ENCODE measurements at places on chromosomes 4 and X.

DNA sequence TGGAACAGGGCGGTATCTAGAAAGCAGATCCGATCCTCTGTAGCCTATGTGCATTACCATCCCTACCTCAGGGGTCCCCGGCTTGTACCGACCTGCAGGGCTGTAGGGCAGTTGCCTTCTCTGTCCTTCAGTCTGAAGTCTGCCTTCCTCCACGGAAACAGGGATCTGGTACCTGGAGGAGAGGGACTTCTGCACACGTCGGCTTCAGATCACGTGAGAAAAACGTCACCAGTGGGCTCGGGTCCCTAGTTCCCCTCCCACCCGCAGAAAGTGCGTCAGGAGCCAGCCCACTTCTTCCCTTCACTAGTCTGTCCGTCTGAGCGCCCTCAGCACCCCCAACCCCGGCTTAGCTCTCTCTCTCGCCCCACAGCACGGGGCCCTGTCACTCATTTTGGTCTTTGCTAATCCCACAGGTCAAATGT lies at the start of gene TCEAL5:
TCEAL5 (minus strand) TSS at position 170 of the 422 bp plus-strand sequence. CDS start 2,187 bp downstream, outside the sequence.
- peak; percentile 24 for DNase-seq

DNA sequence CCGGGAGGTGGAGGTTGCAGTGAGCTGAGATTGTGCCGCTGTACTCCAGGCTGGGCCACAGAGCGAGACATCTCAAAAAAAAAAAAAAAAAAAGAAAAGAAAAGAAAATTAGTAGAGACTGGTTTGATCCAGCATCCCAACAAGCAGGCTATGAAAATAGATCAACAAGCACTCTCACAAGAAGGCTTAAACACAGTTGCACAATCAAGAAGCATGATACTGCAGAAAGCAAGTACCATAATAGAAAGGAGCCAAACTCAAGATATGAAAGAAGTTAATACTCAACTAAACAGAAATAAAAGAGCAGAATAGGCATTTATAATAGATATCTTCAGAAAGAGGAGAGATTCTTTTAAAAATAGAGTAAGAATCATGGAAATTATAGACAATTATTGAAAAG lies 10.6 kb downstream of the TLR6 start:
- no peak for DNase-seq

- no peak for DNase-seq
Measured at GRCh38 chr4:182174979-182175378, 68.2 kb upstream of the TENM3 start.

DNA sequence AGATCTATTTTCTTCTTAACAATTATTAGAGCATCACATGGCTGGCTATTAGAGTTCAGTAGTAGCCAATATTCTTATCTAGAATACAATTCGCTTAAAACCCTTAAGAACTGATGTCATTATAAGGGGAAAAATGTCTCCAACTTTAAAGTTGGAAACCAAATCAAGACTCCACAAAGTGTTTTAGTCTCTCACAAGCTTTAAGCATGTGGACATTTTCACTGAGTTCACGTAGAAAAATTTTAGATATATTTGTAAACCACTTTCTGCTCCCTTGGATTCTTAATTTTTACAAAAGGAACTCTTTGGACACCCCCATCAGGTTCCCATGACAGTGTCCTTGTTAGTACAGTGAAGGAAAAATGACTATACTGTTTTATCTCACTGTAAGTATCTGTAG lies 123.9 kb upstream of the NAP1L5 start:
- DNase-seq: no peak

DNA sequence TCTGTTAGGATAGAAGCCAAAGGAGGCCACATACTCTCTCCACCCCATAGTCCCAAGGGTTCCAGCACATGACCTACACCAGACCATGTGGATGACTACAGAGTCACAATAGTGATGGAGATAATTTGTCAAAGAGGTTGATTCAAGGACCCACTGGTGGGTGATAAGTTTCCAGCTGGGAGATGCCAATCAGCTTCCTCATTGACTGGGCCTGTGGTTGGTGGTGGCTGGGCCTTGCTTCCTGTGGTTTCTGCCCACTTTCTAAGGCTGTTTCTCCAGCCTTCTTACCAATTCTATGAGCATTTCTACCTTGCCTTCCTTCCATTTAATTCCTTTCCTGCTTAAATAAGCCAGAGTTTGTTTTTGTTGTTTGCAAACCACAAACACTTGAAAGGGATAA lies 95.5 kb upstream of the CPEB2 start:
- DNase-seq: no peak

DNA sequence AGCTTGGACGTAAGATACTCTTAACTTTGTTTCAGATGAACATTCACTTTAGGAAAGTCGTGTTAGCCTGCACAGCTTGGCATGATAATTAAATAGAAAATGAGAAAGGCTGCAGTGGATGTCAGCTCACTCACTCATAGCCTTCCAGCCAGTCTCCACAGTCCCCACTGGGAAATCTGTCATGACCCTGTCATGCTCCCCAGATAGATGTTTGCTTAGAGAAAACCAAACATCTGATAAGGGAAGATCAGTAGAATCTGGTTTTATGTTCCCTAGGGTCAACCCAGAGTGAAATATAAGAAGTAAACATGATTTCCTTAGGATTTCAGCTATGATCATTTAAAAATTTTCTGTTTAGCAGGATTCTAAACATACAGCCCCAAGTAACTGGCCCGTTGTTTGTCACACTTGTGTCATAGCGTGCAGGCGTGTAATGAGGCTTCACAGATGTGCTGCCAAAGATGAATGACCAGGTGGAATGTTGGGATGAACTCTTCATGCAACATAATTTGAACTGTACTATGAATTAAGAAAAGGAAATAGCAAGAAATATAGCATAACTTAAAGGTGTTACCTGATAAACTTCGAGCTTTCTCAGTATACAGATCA lies 180.1 kb downstream of the BANK1 start:
- DNase-seq: no peak

- no peak for DNase-seq
Measured at GRCh38 chr4:62135565-62136156, 935.5 kb downstream of the ADGRL3 start.

GRCh38 chr4:129358571-129358970 lies 262.6 kb downstream of the C4orf33 start:
- no peak for DNase-seq

DNA sequence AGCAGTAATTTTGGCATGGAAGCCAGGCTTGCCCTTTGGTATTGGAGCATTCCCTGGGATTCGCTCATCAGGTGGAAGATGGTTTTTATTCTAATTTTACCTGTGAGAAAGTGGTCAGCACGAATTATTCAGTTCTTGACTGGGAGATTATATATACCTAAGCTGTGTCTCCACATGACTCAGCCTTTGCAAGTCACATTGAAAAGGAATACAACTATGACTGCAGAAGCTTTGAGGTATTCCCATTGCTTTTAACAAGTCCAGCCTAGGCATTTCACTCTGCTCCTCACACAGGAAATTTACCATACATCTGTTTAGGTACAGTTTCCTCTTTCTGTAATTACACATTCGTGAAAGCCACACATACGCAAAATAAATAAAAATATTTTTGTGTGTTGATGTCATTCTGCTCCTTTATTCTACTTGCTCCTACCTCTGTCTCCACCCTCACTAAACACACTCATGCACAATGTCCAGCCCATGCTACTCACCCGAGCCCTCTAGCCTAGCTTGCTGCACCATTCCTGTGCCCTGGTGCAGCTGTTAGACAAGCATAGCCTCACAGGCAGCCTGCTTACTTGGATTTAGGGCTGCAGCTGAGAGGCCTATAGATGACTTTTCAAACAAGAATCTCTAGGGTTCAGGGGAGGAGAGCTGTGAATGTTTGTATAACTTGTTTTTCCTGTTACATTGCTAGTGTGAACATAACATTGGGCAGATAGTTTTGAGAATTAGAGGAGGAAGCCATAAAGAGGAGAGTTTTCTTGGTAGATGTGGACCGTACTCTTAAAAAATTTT lies 504.4 kb upstream of the FAT1 start:
- no peak for DNase-seq

- DNase-seq: no peak
Measured at GRCh38 chr4:1045193-1045594, 33.8 kb downstream of the FGFRL1 start.

- DNase-seq: no peak
Measured at GRCh38 chrX:3384327-3384726, 37.9 kb upstream of the MXRA5 start.

- no peak for DNase-seq
Measured at GRCh38 chr4:78565971-78566372, 14.4 kb downstream of the ANXA3 start.

- DNase-seq: no peak
Measured at GRCh38 chrX:13128104-13128503, 83.7 kb upstream of the FAM9C start.

DNA sequence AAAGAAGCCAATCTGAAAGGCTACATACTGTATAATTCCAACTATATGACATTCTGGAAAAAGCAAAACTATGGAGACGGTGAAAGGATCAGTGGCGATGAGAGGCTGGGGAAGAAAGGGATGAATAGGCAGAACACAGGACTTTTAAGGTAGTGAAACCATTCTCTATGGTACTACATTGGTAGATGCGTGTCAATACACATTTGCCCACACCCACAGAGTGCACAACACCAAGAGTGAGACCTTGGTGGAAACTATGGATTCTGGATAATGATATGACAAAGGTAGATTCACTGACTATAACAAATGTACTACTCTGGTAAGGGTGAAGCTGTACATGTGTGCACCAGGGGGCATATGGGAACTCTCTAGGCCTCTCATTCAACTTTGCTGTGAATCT lies 134.5 kb downstream of the FBXW7 start:
- no peak for DNase-seq

DNA sequence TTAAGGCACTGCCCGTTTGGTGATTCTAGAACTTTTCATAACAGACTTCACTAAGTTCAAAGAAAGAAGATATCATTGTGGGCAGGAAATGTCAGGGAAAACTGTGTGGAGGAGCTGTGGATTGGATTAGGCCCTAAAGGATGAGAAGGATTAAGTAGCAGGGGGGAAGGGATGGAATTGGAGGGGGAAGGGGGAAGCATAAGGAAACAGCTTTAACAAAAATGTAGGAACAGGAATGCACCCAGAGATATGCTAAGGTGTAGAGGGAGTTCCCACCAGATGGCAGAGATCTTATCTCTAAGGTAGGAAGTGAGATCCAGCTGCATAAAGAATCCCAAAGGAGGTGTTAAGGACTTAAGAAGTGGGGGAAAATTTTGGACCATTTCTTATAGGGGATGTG lies 114.5 kb downstream of the LARP7 start:
- DNase-seq: no peak

GRCh38 chrX:16033331-16033730 lies 90.0 kb upstream of the GRPR start:
- DNase-seq: no peak

DNA sequence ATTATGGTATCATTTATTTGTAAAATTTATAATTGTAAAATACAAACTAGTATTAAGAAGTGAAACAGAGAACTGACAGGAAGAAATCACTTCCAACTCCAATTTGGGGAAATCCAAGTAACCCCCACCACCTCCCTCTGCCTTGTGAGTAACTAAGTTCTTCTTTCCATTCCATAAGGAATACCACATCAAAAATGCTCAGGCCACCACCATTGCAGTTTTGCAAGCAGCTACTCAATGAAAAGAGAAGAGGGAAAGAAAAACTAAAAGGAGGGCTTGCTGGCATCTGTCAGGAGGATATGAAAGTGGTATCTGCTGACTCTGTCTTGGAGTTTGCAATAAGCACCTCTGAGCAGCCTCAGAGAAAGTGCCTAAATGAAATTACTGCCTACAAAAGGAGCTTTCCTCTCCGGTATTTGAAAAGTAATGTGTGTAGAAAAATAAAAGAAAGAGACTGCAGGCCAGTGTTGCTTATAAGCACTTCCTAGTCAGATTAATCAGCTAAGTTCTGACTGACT lies 228.7 kb downstream of the OPHN1 start:
- DNase-seq: no peak

GRCh38 chr4:186752325-186752724 lies 28.7 kb upstream of the FAT1 start:
- no peak for DNase-seq

DNA sequence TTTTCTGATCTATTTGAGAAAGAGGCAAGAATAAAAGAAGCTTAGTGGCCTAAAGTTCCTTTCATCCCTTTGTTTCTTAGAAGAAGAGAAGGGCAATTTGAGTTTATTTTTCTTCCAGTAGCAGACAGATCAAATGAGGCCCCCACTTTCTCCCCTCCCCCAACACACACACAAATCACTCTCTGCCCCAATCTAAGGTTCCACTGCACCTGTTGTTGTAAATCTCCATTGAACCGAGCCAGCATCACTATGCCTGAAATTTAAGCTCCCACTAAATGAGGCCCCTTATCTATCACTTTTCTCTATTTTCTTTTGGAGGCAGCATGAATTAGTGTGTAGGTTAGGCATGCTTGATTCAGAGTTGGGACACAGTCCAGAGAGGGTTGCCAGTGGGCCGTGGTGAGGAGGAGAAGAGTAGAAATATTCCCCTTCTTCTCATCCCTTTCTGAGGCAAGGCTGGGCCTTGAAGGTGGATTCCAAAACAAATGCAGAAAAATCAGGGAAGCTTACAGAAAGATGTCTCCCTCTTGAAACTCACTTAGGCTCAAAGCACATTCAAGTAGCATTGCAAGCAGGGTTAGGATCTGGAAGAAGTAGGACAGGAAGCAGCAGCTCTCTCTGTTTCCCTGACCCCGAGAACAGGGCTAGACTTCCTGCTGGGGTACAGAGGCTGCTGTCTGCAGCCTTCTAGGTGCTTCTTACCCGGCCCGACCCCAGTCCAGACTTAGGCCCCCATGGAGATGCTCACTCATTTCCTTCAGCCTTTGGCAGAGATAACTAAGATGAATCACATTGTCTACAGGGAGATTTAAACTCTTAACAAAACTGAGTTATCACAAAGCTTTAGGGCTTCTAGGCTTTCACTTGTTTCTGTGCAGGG lies 70.7 kb downstream of the RASL11B start:
- no peak for DNase-seq

DNA sequence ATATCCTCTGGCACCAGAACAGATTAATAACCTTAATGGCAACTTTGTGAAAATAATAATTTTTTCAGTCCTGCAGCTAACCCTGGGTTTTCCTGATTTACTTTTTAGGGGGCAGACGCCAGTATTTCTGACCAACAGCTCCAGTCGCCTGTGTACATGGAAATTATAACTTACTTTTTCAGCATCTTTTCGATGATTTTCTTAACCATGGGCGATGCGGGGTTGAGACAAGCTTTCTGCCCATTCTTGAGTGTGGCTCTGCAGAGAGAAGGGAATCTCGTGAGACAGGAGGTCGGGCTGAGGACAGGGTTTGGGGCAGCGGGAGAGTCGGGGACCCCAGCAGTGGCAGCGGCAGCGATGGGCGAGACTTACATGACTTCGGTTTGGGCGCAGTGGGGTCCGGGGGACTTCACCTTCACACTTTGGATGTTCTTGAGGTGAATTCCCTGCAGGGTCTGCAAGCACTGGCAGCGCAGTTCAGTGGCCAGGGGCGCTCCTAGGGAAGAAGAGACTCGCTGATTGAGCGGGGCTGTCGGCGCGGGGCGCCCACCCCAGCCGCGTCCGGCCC lies 484 bp downstream of the CXCL2 start:
- no peak for DNase-seq

GRCh38 chr4:5632571-5632970 lies 75.8 kb downstream of the EVC2 start:
- DNase-seq: no peak

Data from hypothalamus (tissue), 51 donors.